ENCODE measurements at places on chromosomes 13 and 19.

DNA sequence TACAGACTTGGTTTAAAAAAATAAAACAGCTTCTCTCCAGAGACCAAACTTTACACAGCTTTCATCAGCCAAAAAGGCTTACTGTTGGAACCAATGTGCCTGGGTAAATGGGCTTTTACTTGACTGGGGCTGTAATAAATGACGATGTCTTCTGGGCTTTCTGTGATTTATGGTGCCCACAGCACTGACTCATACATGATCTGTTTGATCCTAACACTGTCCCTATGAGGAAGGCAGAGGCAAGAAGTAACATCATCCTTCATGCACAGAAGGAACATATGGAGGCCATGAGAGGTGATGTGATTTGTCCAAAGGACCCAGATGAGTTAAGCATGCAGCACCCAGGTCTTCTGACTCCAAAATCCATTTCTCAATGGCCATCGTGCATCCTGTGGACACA lies 77.4 kb downstream of the DOCK9 start:
- no peak for DNase-seq

GRCh38 chr19:3324405-3324856 lies 42.0 kb upstream of the NFIC start:
- peak; percentile 93 for DNase-seq

DNA sequence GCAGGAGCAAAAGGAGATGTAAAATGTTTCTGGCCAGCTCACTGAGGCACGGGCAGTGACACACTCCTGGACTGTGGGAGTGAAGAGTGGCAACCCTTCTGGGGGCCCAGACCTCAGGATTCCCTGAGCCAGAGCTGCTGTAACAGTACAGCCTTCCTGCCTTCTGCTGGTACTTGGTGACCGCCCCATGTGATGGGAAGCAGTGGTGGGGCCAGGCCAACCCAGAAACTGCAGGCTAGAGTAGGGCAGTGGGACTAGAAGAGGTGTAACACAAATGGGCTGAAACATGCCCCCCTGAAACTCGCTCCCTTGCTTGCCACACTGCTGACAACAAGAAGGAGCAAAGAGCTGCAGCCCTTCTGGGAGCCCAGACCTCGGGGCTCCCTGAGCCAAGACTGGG lies 217.1 kb upstream of the TRPC4 start:
- no peak for DNase-seq

DNA sequence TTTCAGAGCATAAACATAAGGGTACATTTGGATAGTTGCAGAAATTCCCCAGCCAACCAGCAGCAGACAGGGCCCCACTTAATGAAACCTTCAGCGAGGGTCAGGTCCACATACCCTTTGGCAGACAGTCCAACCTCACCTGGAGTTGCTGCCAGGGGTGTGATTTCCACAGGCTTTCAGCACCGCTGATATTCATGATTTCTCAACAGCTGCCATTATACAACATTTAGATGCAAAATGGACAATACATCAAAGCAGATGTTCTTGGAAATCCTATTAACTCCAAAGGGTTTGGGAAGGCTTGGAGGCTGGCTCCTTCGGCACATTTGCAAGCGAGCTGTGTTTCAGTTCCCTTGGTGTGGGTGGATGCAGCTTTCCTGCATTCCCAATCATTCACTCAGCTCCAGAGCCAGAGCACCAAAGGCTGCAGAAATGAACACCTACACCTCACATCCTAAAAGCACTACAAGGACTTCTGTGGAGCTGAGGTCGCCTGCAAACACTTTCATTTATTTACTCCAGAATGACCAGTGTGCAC lies 147.2 kb upstream of the VSTM2B start:
- no peak for DNase-seq

GRCh38 chr19:9115307-9115813 lies at the start of gene OR7G1:
TSS of gene OR7G1 (minus strand) at chr19:9115763. CDS start at chr19:9115763, 0 bp downstream.
- DNase-seq = no peak

DNA sequence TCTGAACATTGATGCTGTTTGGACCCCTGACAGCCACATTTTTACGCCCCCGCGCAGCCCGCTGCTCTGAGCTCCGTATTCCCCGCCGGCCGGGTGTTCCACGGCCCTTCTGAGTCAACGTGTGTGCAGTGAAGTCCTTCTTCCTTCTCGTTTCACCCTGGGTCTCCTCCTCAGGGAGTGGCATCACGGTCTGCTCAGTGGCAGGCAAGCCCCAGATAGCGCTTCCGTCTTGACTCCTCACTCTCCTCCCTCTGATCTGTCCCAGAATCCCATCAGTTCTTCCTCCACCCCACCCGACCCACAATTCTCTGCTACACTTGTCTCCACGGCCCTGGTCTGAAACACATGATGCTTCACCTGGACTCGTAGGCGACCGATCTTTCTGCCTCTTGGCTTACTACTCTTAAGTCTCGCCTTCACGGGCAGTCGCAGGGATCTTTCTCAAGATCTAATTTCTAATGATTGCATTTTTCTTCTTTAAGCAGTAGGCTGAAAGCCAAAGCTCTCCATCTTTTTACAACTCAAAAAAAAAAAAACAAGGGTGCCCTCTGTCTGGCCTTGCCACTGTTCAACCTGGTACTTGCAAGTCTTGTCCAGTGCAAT lies 33.9 kb downstream of the CCNE1 start:
- DNase-seq = no peak

DNA sequence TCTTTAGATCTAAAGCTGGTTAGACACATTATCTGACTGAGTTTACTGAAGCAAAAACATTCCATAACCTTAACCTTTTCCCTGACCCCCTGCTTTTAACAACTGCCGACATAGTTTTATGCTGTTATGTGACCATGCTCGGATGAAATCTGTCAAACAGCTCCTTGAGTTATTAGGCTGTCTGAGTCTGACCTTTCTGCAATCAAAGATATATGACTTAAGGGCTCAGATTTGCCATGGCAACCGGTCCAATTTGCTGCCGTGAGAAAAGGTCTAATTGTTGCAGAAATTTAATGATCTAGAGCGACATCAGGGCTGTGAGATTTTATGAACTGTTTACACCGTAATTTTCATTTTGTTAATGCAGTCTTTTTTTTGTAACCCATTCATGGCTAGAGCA lies 61.8 kb downstream of the URI1 start:
- no peak for DNase-seq

DNA sequence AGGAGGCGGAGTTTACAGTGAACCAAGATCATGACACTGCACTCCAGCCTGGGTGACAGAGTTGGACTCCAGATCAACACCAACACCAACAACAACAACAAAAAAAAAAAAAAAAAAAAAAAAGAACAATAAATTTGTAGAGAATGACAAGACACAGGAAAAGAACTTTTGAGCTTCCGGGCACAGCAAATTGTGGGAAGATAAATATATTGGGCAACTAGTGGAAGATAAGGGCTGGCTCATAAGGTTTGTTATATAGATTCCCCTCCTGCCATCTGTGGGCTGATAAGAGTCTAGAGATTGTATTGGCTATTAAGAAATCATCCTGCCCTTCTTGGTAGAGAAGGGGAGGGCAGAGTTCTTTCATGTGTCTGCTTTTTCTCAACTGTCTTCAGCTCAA lies 33.1 kb upstream of the CYP2S1 start:
- no peak for DNase-seq

GRCh38 chr19:45496349-45496953 lies 396 bp downstream of the RTN2 start:
- DNase-seq = peak; percentile 61

- DNase-seq = no peak
These were observed 905.7 kb upstream of the SLITRK5 start for GRCh38 chr13:86765462-86765861.
